Activated T-helper 1 cell treated with anti-CD3 and anti-CD28 coated beads, Interleukin-2, amount 50 U/mL, for 16 hours (primary cell): ENCODE measurements at places on chromosomes 4 and X.

- no peak for DNase-seq
Measured at GRCh38 chrX:74434336-74434735, 13.0 kb downstream of the SLC16A2 start.

DNA sequence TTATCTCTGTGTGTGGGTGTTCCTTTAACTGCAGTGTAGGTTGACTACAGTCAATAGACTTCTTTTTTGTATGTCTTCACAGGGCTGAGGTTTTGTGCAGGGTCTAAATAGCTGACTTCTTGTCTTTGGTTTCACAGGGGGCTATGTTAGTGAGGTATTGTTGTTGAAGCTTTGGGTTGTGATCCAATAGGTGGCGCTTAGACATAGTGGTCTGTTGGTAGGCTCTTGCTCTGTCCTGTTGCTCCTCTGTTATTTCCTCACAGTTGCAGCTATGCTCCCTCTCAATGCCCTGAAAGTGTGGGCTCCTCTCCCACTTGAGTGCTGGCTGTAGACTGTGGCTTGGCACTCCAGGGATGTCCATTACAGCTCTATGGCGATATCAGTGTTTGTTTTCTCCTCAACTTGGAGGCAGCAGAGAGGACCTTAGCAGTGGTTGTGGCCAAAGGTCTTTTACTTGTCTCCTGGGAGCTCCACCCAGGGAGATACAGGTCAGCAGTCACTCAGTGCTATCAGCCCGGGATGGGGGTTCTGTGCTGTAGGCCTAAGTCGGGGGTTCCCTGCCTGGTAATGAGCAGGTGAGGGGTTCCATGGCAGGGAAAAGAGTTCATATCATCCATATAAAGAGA, 14.0 kb downstream of the POF1B start:
- no peak for DNase-seq

DNA sequence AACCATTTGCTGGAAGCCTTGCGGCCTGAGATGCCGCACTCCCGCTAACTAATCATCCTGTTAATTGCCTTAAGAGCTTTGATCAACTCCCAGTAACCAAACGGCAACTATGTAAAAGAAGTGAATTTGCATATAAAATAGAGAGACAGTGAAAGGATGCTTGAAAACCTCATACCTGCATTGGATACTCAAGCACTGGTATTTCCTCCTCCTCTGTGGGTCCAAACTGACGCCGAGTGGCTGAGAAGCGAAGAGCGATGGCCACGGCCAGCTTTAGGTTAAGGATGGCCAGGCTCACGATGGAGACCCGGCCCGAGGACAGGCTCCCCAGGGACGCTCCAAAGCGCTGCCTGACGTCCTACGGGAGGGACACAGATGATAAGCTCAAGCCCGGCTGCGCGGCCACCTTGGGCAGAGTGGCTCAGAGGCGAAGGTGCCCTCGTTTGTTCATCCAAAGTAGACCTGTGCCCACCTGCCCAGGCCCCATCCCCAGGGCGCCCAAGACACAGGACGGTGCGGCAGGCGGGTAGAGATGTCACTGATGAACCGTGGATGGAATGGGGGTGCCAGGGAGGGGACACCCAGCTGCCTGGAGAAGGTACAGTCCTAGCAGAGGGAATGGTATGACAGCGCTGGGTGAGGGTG, 43.6 kb downstream of the ACOX3 start:
- no peak for DNase-seq

DNA sequence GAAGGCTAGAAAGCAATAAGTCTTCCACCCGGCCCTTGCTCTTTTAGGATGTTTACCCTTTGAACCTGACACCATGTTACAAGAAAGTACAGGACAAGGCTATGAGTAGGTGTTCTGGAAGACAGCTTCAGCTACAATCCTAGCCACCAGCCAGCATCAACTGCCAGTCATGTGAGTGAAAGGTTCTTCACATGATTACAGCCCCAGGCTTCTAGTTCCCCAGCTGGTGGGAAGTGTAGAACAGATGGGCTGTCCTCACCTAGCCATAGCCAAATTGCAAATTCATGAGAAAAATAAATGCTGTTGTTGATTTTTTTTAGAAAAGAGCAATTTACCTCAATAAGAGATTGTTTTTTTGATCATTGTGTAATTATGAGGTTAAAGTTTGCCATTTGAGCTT, 60.8 kb downstream of the GRXCR1 start:
- no peak for DNase-seq

- DNase-seq: no peak
Measured at GRCh38 chr4:180530787-180531186, 1712.4 kb upstream of the TENM3 start.

DNA sequence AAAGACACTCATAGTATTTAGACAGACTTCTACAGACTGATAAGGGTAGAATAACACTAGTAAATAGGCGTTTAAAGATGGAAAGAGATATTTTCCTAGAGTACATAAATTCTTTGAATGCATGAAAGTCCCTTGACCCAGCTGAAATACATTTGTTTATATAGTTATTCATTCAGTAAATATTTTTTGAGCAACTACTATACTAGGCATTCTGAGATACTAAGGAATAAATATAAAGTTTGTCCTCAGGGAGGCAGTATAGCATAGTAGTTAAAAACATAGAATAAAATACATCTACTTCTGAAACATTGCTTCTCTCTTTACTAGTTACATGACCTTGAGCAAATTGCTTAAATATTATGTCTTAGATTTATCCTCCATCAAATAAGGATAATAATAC, 27.4 kb downstream of the HMGN5 start:
- DNase-seq: no peak

DNA sequence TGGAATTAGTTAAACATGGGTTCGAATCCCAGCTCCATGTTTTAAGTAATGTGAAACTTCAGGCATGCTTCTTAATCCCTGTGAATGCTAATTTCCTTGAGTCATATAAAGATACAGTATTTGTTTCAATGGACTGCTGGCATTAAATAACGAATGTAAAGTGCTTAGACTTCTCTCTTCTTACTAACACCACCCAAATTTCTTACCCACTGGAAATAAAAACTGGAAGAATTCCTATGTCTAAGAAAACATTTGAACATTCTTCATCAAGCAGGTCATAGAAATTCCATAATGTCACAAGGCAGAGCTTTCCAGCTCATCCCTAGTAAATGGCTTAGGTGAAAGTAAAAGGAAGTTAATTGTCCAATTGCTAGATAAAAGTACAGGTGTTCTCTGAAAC, 172.5 kb downstream of the ANK2 start:
- DNase-seq: no peak

- DNase-seq: no peak
Measured at GRCh38 chr4:121998024-121998423, 46.2 kb upstream of the TRPC3 start.

DNA sequence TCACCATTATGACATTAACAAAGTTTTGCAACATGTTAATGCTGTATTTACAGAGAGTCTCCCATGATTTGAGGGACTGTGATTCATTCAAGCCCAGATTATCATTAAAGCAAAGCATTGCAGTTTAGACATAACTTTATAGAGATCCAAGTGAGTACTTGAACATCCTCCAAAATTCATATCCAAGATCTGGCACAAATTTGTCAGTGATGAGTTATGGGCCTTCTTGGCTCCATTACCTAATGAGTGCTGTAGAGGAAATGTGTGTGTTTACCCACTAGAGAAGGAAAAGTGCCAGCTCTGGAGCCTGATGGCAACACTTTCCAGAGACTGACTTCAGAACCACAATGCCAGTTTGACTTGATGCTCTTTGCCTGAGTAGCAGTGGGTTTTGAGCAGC, 432.3 kb downstream of the GALNTL6 start:
- no peak for DNase-seq

DNA sequence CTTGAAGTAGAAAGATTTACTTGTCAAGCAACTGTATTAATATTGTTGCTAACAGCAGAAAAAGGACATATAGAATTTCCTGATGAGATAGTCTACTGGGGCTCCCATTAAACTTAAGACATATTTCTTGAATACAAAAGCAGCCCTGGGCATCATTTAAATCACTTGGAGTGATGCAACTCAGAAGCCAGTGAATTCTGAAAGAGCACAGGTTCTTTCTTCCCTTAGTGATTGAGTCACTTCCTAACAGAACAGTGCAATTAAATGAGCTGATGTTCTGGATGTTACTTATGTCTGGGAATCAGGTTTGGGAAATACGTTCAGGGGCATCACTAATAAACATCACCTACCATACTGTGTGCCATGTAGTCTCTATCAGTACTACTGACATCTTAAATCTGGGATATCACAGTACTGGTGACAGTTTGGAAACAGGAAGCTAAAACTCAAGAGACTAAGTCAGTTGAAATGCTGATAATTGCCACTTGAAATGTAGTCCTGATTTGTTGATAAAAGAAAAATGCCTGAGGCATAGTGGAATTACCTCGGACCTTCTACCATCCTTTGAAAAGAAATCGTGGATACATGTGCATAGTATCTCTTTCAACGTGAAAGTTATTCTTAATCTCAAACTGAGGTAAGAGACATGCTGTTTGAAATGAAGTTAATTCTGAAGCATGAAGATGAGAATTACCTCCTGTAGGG, 249.2 kb upstream of the GPRIN3 start:
- no peak for DNase-seq

GRCh38 chrX:73836956-73837477, 274.0 kb downstream of the CHIC1 start:
- no peak for DNase-seq

- no peak for DNase-seq
Measured at GRCh38 chr4:176090115-176090514, 24.5 kb downstream of the WDR17 start.

GRCh38 chr4:136935305-136935704, 597.0 kb downstream of the PCDH18 start:
- no peak for DNase-seq

DNA sequence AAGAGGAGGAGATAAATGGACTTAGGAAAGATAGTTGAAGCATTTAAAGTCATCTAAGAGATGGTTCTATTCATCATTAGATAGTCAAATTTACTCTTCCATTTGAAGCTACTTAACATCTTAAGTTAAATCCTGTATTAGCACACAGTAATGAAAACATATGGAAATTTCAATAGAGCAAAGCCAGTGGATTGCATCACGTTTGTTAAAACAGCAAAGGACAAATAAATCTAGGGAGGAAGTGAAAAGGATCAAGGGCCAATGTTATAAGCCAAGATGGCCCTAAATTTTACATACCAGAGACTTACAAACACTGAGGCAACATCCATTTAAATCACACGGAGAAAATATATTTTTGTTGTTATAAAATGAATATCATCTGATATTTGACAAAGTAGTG, 602.8 kb downstream of the INPP4B start:
- no peak for DNase-seq

GRCh38 chr4:96260064-96260682, 420.3 kb downstream of the PDHA2 start:
- DNase-seq: no peak

DNA sequence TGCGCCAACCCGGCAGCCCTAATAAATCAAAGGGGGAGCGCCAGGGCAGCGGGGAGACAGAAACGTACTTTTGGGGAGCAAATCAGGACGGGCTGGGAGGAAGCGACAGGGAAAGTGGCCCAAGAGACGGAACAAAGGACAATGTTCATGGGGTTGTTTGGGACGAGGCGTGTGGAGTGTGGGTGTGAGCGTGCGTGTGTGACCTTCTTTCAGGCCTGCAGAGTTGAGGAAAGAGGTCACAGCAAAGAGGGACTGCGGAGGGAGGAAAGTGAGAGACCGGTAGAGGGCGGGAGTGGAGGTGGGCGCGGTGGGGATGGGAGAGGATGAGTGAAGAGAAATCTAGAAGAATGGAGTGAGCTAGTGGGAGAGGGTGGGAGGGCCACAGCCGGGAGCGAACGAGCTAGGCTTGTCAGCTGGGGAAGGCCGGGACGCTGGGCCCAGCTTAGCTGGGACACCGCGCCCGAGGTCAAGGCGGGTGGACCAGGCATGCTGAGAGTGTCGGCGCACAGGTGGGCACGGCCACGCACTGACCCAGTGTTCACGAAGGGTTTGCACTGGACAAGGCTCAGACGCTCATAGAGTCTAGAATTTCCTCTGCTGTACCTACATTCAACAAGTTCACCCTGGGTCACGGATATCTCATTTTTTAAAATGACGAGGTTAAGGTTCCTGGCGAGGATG, 14.7 kb upstream of the PITX2 start:
- DNase-seq: no peak

DNA sequence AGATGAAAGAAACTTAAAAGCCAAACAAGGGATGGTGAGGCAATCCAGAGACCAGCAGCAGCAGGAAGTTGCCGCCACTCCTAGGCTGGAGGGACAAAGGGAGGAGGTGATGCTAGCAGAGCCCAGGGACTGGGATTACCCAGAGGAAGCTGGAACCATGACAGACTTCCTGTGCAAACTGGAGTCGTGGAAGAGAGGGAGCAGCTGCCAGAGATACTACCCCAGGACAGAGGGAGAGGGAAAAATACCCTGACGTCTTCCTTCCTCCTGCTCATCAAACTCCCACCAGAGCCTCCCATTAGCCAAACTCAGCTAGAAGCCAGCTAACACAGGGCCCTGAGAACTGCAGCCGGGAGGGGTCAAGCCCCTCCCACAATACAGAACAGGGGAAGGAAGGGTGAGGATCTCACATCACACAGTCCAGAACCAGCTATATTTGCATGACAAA, 101.2 kb upstream of the KLF3 start:
- no peak for DNase-seq

DNA sequence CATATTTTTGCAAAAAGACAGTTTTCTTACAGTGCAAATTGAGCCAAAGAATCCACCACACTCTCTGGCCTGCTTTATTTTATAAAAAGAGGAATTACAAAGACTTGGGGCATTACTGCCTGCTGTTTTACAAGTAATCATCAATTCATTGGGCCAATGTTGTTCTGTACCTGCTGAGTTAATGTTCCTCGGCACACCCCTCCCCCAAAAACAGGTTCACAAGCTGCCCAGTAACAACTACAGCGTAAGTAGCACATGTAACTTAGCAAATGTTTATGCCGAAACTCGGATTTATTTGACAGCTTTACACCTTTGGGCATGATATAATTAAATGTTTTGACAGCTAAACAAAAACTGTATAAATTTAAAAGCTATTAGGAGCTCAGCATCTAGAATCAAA, 214.6 kb upstream of the MAB21L2 start:
- DNase-seq: no peak

DNA sequence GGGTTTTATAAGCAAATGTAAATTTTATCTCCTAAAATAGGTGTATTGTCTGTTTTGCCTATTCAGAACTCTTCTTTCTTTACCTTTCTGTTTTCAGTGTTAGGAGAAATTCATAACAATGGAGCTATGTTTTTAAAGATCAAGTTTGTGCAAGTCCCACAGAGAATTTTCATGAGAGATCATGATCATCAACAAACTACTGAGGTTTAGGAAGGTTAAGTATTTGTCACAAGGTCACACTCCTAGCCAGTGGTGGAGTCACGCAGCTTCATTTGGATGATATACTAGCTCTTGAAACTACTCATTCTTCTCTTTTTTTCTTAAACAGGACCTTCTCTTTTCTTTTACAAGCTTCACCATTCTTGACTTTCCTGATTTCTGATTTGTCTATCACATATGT, 892.6 kb upstream of the FRG1 start:
- DNase-seq: no peak

DNA sequence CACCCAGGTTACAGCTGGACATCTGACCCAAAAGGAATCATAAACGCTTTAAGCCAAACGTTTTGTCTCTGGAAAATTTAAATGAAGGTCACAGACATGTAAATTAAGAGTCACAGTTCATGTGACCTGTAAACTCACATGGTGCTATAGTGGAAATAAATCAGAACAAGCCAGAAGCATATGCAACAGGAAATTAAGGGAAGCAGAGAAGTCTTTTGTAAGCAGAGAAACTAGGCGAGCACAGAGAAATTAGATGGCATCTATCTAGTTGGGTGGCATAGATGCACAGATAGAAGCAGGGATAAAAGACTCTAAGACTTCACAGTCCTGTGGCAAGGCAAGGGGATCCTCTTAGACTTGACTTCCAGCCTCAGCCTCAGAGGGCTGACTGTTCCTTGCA, 264.8 kb downstream of the GASK1B start:
- no peak for DNase-seq
